ENCODE measurements at places on chromosomes 1 and 21. TPM values are rescaled to one million over a fixed set of nuclear protein-coding genes. Genes with fewer than 3 reads are reported as not detected.

DNA sequence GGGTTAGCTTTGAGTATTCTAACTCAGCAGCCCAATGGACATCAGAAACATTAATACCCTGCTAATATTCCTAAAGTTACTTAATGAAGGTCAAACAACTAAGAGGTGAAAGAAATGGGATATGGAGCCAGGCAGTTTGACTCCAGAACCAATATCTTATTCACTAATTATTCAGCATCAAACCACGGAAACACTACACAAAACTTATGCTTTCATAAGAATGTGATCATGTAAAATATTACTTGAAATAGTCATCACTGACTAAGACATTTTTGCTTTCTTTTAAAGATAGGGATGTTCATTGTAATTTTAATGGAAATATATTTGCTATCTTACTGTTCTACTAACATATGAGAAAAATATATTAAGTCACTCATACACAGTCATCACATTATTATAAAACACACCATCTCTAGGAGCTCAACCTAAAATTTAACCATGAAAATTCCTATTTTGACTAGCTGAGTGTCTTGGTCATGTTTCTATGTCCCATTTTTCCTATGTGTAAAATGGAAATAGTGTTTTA is 240.9 kb downstream of the KCTD3 start:
- no peak overlapping the region for H3K27ac ChIP-seq
- H3K27me3 ChIP-seq = no peaks in the 10 kb centered on the region
- H3K4me1 ChIP-seq = no peaks in the 10 kb centered on the region
- H3K36me3 ChIP-seq = no peaks in the 10 kb centered on the region

- H3K4me1 ChIP-seq = no peaks in the 10 kb centered on the region
- no peak overlapping the region for H3K27ac ChIP-seq
- no peaks in the 10 kb centered on the region for H3K36me3 ChIP-seq
- no peaks in the 10 kb centered on the region for H3K27me3 ChIP-seq
Observed at GRCh38 chr1:160653620-160654016, 6.8 kb upstream of the SLAMF1 start.

Gene PTPRC
- total RNA-seq = 60.2 TPM

Gene KCNE1
- total RNA-seq = 2.5 TPM

Gene KMO
- total RNA-seq = 2.3 TPM

Measured in kidney (tissue), 22 donors.